ENCODE measurements at places on chromosomes 2 and 18.
A peak's percentile ranks its signal among the peaks of the same experiment; 100 is the strongest.

GRCh38 chr2:172791953-172792352 is 56.3 kb downstream of the RAPGEF4 start:
- DNase-seq: no peak

GRCh38 chr18:9996094-9996493 is 82.3 kb downstream of the VAPA start:
- no peak for DNase-seq

DNA sequence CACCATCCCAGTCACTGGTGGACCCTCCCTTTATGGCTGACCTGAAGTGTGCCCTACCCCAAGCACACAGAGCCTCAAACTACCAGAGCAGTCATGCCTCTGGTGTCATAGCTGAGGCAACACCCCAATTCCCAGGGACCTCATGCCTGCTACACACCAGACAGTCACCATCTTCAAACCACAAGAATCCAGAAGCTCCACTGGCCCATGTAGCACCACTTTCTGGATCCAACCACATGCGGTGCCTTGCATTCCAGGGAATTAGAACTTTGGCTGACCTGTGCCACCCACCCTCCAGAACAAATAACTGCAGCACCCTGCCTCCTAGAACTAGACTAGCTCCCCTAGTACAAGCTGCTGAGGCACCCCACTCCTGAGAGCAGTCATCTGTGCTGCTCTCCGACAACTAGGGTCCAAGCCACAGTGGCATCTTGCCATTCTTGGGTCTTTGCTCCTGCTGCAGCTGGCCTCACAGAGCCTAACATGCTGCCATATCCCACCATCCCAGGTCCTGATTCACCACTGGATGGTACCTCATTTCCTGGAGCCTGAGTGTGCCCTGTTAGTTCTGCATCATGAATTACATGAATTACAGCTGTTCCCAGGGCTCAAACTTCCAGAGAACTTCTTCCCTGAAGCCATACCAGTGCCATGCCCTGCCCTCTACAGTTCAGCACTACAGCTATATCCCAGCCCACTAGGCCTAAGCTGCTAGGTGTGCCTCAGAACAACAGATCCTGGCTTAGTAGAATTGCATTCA is 243.8 kb upstream of the CHST9 start:
- no peak for DNase-seq

DNA sequence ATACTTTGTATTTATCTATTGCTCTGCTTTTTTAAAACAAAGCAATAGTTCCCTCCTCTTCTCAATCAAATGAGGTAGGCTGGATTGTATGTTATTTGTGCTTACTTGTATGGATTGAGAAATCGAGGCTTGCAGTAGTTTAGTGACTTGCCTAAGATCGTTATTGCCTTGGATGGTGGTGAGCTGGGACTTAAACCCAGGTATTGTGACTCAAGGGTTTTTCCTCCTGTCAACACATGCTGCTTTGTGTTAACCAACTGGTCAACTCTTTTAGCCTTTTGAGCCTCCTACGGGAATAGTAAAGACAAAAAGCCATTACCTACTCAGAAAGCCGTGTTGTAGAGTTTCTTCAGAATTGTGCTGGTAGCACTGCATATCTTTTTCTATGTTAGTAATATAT is 95.2 kb upstream of the THUMPD2 start:
- DNase-seq: no peak

- no peak for DNase-seq
These were observed 172.1 kb upstream of the ARL4C start for GRCh38 chr2:234669001-234669400.

DNA sequence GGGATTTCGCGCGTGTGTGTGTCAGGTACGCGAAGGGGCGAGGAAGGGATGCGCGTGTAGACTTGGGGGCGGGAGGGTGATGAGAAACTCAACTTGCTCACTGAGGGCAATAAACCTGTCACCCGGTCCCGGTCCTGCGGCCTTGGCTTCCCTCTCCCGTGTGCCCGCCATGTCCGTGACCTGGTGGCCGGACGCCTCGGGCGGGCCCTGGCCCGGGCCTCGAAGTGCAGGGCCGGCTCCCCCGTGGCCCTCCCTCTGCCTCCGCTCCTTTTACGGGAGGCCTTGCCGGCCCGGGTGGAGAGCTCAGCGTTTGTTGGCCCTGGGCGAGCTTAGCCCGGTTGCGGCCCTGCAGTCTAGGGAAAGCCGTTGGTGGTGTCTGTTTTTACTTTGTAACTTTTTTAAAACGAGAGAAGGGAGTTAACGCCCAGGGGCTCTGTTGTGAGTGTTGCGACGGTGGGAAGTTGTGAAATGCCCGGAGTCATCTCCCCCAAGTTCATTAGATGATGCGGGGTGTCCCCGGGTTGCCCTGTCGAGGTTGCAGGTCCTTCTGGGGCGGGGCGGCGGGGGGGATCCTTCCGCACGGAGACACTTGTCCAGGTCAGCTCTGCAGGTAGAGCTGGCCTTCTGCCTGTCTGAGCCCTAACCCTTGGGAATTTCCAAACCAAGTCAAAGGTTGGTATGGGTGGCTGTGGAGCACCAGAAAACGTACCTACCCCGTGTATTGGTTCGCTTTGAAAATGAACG is 883 bp downstream of the SMCHD1 start:
- no peak for DNase-seq

DNA sequence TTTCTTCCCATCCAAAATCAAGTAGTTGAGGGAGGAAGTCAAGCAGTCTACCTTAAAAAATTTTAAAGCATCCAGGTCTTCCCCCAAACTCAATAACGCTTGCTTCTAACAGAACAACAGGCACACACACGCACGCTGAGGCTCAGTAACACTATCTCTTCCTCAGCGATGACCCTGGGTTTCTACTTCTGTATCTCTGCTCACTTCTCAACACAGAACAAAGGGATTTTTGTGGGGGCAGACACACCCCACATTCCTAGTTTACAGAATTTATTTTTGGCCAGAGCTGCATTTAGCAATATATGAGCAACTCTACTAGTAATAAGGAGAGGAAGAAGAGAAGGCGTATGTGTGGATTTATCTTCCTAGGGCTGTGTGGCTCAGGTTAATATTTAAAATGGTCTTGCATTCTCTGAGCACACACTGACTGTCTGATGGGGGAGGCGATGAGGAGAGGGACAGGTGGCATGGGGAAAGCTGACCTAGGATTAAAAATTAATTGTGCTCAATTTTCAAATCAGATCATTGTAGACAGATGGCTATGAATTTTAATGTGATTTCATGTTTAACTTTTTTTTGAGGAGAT is 71.3 kb upstream of the PPM1B start:
- DNase-seq: no peak

GRCh38 chr2:176793792-176794191 is 418.8 kb upstream of the HNRNPA3 start:
- no peak for DNase-seq

DNA sequence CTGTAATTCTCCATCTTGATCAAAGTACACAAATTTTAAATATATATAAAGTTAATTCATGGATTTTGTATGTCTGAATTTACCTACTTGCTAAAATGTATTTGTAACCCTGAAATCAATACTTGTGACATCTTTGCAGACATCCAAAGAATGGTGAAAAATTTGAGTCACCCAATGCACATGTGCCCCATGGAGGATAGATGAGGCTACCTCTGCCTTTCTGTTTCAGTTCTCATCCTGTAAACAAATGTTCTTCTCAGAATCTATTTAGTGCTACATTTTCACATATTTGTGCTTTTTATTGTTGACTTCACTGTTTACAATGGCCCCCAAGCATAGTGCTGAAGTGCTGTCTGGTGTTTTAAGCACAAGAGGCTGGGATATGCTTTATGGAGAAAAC is 171.5 kb downstream of the LRATD1 start:
- DNase-seq: no peak

GRCh38 chr2:238344517-238344916 is 24.2 kb downstream of the TRAF3IP1 start:
- no peak for DNase-seq

DNA sequence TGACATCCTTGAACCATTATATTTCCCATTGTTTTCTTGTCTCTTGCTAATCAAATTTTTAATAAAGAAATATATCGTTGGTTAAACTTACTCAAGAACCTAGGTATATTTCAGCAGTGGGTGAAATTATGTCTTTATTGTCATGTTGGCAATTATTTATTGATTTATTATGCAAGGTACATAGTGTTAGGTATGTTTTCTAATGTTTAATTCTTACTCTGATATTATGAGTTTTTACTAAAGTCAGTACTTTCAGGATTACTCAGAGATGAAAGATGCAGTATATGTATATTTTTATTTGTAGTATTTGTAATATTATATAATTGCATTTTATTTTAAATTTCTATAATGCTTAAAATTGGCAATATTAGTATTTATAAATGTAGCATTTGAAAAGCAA is 46.9 kb downstream of the PSMD14 start:
- DNase-seq: no peak

DNA sequence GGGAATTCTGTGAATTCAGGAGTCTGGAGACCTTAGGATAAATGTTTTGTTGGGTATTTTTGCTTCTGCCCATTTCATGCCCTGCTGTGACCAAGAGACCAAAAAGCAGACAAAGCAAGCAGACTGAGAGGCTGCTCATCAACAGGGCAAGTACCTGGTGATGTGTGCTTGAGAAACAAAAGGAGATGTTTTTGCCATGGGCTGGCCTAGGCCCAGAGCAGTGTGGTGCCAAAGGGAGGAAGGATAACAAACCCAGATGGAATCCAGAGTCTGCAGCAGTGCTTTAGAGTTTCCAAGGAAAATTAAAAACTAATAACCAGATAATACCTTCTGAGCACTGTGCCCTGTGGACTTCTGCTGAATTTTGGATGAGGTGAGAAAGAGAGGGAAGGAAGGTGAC is 538.4 kb downstream of the STK39 start:
- DNase-seq: no peak

GRCh38 chr18:22930089-22930713 is 2.9 kb upstream of the RBBP8 start:
- DNase-seq: peak; percentile 57

- DNase-seq: no peak
These were observed 40.4 kb upstream of the PDCL3 start for GRCh38 chr2:100522430-100522829.

- DNase-seq: peak; percentile 66
These were observed 987.4 kb downstream of the SUCLG1 start for GRCh38 chr2:83471655-83472054.

- DNase-seq: peak; percentile 74
These were observed 889.1 kb upstream of the GCFC2 start for GRCh38 chr2:76599732-76600368.

- DNase-seq: no peak
These were observed 236.4 kb downstream of the LRRTM1 start for GRCh38 chr2:80068038-80068731.

DNA sequence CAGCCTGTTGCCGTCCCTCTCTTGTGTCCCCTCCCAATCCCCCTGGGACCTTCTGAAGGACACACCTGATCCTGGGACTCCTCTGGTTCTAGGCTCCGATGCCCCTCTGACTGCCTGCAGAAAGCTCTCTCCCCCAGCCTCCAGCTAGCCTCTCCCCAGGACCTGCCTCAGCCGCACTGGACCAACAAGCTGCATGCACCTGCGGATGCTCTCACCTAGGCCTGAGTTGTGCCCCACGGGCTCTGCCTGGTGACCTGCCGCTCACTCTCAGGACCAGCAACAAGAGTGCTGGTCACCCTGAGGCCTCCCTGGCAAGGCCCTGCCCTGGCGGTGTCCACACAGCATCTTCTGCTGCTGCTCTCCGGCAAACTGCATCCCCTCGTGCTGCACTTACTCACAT is 63.0 kb downstream of the EIPR1 start:
- no peak for DNase-seq

DNA sequence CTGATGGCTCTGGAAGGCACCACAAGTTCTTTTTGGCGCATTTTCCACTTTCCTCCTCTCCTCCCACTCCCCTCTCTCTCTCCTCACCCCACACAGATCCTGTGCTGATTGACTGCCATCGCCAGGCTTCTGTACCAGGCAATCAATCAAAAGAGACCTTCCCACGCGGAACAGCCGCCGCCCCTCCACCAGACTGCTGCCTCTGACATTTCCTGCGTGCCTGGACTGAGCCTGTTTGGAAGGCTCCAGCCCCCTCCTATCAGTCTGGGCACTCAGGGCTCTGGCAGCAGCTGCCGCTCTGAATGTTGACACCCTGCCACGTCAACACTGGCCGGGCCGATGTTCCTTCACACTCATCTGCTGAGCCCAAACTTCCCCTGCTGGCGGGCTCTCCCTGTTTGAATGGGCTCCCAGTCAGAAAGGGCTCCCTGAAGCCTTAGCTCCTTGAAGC is 467.7 kb downstream of the EPHA4 start:
- peak; percentile 85 for DNase-seq

DNA sequence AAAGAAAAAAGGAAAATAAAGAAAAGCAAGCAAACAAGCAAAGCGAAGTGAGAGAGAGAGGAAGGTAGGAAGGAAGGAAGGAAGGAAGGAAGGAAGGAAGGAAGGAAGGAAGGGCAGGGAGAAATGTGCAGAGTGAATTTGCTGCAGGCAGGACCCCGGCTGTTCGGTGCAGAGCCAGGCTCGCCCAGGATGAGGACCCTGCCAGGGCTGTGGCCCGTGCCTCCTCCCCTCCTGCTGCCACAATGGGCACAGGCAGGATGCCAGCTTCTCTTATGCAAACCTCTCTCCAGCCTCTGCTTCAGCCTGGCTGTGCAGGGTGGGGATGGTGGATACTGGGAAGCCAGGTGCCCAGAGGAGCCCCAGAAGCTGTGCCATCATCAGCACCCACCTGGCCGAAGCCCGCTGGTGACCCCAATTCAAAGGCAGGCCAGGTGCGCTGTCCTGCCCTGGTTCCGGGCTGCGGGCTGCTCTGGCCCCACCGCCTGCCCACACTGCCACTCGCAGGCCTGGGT is 3.2 kb downstream of the GPR17 start:
- no peak for DNase-seq

GRCh38 chr18:55487997-55488396 is 100.0 kb downstream of the TCF4 start:
- no peak for DNase-seq

GRCh38 chr18:72160510-72161445 is 383.4 kb downstream of the CBLN2 start:
- DNase-seq: peak; percentile 90

DNA sequence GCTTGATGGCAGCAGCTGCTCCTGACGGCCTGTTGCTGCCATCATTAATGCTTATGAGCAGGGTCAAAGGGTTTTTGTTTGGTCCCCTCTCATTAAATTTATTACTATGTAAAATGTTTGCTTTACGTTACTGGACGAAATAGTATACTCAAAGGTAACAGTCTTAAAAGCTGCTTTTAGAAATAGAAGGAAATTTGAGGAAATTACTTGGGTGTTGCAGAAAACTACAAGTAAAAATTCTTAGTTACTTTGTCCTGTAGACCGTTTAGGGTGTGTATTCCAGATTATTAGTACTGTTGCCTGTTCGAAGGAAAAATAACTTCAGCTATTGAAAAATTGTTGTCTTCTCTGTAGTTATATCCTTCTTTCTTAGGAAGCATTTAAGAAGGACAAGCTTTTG is 27.8 kb downstream of the DDX1 start:
- no peak for DNase-seq

GRCh38 chr2:95361216-95361980 is 41.1 kb upstream of the FAHD2A start:
- no peak for DNase-seq

- peak; percentile 76 for DNase-seq
These were observed 71.7 kb downstream of the NCAPH start for GRCh38 chr2:96407041-96407918.

GRCh38 chr2:147500819-147501395 is 343.9 kb upstream of the ACVR2A start:
- no peak for DNase-seq

GRCh38 chr2:108106731-108107130 is 120.4 kb downstream of the SLC5A7 start:
- DNase-seq: peak; percentile 3

Data from SHP77 (cell line).